NCI-H146 (cell line): ENCODE measurements at places on chromosomes 4 and X.

GRCh38 chr4:3683744-3684421, 82.3 kb upstream of the ADRA2C start:
- DNase-seq = no peak

DNA sequence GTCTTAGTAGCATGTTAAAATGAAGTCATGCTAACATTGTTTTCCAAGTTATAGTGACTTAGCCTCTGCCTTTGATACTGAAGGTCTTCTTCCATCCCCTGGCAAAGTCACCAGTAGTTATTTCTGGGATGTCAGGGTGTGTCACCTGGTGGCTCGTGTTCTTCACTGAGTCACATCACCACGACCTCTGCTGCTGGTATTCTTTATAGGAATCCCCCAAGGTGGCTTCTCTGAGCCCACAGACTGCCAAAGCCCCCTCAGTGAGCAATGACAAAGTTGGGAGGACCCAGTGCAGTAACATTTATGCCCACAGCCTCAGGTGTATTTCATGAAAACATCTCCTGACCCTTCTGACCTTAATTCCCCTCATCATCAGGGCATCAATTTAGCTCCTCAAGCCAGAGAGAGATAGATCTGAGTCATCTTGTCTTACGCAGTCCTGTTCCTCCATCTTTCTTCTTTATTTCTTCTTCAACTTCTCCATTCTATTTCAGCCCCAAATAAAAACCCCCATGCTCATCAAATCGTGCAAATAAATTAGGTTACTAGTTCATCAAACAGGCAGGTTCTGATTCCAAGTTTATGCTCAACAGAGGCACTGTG, 29.3 kb upstream of the GPRIN3 start:
- no peak for DNase-seq

GRCh38 chr4:169246279-169246678, 24.5 kb downstream of the SH3RF1 start:
- DNase-seq = no peak

DNA sequence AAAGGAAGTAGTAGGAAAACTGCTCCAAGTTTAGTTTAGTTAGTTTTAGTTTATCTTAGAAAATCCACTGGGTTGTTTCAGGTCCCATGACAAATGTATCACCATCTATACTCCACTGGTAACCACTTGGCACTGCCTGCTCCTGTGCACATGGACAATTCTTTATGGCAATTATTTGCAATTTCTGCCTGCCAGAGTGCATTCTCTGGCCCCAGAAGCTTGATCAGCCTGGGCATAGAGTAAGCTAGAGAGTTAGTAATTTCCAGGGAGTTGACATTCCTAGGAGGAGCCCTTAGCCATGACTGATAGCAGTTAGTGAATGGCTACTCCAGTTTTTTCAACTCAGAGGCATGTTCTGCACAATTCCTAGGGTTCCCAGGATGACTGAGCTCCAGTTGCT, 203.2 kb upstream of the FGF13 start:
- DNase-seq = no peak

- no peak for DNase-seq
Measured at GRCh38 chr4:188214861-188215260, 75.6 kb downstream of the TRIML1 start.

GRCh38 chrX:40169193-40170101, 71.7 kb upstream of the BCOR start:
- DNase-seq = peak; percentile 59

DNA sequence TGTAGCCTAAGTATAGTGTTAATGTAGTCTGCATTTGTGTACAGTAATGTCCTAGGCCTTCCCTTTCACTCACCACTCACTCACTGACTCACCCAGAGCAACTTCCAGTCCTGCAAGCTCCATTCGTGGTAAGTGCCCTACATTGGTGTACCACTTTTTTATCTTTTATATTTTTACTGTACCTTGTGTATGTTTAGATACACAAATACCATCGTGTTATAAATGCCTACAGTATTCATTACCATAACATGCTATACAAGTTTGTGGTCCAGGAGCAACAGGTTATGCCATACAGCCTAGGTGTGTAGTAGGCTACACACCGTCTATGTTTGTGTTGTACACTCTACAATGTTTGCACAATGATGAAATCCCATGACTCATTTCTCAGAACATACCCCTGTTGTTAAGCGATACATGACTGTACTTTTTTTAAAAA, 15.4 kb downstream of the TSPAN5 start:
- DNase-seq = no peak

- DNase-seq = no peak
Measured at GRCh38 chr4:34824515-34824914, 1419.8 kb downstream of the ARAP2 start.

GRCh38 chr4:170242471-170242870, 152.7 kb upstream of the AADAT start:
- no peak for DNase-seq

DNA sequence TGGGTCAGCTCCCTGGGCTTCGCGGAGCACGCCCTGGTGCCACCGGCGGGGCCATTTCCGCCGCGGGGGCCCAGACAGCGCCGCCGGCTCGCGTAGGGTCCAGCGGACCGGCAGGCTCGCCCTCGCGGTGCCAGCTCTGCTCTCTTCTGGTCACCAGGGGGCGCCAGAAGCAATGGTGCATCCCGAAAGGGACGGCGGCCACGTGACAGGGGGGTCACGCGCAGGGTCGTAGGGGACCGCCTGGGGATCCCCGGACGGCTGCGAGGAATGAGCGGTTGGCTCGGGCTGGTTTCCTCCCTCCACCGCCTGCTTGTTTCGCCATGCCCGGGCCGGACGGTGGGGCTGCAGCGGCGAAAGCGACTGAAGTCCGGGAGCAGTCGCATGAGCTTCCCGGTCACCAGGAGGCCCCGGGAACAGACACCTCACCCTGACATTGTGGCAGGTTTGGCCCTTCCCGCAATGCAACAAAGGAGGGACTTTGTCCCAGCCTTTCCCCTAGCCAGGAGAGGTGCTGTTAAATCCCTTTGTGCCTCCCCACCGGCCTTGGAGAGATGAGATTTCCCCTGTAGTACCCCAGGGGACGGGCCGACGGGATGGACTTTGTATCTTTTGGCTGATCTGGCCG, 15.8 kb downstream of the ZCCHC12 start:
- DNase-seq = peak; percentile 70

DNA sequence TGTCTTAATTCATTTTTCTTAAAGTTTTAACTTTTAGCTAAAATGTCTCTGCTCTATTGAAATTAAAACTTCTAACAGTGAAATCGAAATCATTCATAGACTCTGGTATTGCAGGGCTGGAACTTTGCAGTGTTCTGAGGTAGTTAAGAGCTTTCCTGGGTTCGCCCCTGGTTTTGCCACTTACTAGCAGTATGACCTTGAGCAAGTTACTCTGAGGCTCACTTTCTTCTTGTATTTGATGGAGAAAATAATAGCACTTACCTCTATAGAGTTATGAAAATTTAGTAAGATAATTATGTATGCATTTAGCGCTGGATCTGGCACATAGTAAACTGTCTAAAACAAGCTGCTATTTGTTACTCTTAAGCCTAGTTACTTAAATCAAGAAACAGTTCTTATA, 1.7 kb downstream of the SLAIN2 start:
- DNase-seq = no peak

GRCh38 chrX:32137525-32137924, 1065.7 kb upstream of the FTHL17 start:
- no peak for DNase-seq

GRCh38 chrX:41332005-41332404, 2.0 kb upstream of the DDX3X start:
- no peak for DNase-seq

- DNase-seq = no peak
Measured at GRCh38 chrX:115134382-115134781, 54.8 kb upstream of the RBMXL3 start.

GRCh38 chrX:130715299-130715698, 187.7 kb downstream of the ENOX2 start:
- no peak for DNase-seq

GRCh38 chrX:25016361-25016671, 551 bp upstream of the ARX start:
- DNase-seq = no peak

- DNase-seq = no peak
Measured at GRCh38 chrX:19855700-19856381, 31.6 kb downstream of the SH3KBP1 start.

DNA sequence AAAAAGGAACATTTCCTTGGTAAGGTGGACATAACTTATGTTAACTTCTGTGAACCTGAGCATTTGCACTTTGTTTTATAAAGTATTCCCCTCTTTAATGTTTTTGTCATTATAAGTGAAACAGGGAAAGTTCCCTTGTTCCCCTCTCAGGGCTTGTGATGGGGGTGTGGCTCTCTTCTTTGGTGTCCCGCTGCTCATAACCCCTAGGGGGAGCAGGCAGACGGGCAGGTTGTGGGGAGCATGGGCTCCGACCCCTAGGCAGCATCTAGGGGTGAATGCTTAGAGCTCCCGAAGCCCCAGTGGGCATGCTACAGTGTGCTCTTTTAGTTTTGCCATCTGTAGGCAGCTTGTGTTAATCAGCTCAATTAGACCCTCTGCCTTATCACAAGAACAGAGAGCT, 200.4 kb downstream of the DACH2 start:
- DNase-seq = no peak

GRCh38 chrX:76109654-76110053, 63.2 kb upstream of the PBDC1 start:
- DNase-seq = no peak

DNA sequence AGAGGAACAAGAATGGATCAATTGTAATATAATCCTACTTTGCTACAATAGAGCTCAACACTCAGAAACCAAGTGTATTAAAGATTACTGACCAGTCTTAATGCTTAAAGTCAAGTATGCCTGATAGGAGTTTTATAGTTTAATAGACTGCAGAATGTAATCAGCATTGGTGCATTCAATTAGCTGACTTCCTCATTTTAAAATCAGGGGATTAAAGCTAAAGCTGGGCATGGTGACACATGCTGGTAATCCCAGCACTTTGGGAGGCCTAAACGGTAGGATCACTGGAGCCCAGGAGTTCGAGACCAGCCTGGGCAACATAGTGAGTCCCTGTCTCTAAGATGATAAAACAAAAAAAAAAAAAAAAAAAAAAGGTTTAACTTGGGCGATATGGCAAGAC, 10.8 kb downstream of the HNRNPDL start:
- no peak for DNase-seq

DNA sequence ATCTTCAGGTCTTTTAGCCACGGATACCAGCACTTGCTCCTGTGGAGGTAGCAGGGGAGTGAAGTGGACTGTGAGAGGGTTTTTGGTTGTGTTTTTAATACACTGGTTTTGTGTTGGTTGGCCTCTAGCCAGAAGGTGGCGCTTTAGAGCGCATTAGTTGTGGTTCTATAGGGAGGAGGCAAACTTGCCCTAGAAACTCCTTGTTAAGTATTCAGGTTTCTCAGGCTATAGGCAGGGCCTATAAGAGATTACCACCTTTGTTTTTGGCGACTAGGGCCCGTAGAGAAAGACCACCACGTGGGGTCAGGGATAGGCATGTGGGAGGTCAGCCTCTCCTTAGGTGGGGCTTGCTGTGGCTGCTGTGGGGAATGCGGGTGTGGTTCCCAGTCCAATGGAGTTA, 221.6 kb upstream of the SPANXN4 start:
- no peak for DNase-seq

DNA sequence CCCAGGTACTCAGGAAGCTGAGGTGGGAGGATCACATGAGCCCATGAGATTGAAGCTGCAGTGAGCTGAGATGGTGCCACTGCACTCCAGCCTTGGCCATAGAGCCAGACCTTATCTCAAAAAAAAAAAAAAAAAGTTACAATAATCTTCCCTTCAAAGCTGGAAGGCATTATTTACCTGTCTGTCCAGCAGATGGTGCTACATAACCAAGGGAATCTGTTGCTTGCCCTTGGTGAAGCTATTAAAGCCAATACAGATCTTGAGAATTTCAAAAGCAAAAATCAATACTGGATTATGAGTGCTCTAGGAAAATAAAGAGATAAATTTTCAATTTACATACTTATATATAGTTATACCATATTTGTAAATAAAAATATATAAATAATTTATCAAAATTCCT, 25.9 kb downstream of the PKD2 start:
- peak; percentile 32 for DNase-seq

GRCh38 chr4:76526585-76526990, 91.6 kb downstream of the SHROOM3 start:
- DNase-seq = peak; percentile 88

- no peak for DNase-seq
Measured at GRCh38 chr4:144681806-144682205, 35.9 kb downstream of the HHIP start.

DNA sequence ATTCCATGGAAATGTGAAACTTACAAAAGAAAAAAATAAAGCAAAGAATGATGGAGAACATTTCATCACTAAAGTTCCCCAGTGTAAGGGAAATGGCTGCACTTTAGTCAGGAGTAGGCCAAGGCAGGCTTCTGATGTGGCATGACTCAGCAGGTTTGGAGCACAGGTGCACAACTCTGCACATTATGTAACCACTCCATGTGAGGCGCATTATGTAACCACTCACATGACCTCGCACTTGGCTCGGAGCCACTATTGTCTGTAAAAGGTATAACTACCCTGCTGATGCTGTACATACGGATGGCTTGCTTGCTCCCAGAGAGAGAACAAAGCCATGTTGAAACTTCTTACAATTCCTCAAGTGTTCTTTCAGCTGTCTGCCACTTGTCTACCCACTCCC, 727.6 kb downstream of the TRAM1L1 start:
- DNase-seq = no peak

GRCh38 chr4:1576961-1577821, 106.9 kb downstream of the FAM53A start:
- peak; percentile 15 for DNase-seq

DNA sequence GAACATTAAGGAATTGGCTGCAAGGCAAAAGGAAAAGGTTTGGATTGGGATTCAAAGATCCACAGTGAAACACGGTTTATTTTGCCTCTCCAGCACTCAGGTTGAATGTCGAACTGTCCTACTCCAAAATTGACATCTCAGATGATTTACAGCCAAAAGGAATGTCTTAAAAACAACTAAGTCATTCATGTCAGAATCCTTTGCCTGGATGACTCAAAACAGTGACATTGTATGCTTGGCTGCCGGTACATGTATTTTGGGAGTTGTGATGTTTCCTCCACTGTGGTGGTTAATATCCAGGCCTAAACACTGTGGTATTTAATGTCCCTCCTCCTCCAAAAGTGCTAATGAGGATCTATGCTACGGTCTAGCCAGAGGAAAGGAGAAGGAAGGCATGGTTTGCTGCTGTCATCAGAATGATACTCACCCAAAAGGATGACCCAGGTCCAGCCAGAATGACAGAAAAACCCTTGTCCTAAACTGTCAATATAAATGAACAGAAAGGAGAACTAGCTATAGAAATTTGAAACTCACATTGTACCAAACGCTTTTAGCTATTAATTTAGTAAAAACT, 20.9 kb downstream of the PGM2 start:
- DNase-seq = no peak

DNA sequence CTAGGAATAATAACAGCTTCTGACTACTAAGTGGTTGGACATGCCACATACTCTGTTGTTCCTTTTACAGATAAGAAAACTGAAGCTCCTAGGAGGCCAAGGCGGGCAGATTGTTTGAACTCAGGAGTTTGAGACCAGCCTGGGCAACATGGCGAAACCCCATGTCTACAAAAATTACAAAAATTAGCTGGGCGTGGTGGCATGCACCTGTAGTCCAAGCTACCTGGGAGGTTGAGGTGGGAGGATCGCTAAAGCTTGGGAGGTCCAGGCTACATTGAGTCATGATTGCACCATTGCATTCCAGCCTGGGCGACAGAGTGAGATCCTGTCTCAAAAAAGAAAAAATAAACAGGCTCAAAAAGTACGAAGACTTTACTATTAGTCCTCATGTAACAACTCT, 30.6 kb upstream of the PHF8 start:
- DNase-seq = no peak
